ENCODE measurements at places on chromosomes 3 and 15. TPM values are rescaled to one million over a fixed set of nuclear protein-coding genes. Genes with fewer than 3 reads are reported as not detected.

The HYAL1 gene
- total RNA-seq = 0.42 TPM

The SCAMP5 gene
- total RNA-seq = 0.51 TPM

The GUCA1C gene
- not detected for total RNA-seq

The RYR3 gene
- 0.42 TPM for total RNA-seq

The OCA2 gene
- not detected for total RNA-seq

The KBTBD13 gene
- total RNA-seq = not detected

The SNTN gene
- total RNA-seq = not detected

The CCK gene
- not detected for total RNA-seq

The COL6A5 gene
- under 0.01 TPM for total RNA-seq

The ACTRT3 gene
- total RNA-seq = 3.4 TPM

The NR1D2 gene
- 36.5 TPM for total RNA-seq

The DAPK2 gene
- total RNA-seq = not detected

The EPB42 gene
- not detected for total RNA-seq

The CHRNA5 gene
- 0.59 TPM for total RNA-seq

The GRM7 gene
- not detected for total RNA-seq

The ONECUT1 gene
- total RNA-seq = not detected

The MAP6D1 gene
- total RNA-seq = 2.1 TPM

The IL17RE gene
- total RNA-seq = 0.23 TPM

The MESP1 gene
- under 0.01 TPM for total RNA-seq

The CCDC80 gene
- 325 TPM for total RNA-seq

The CFAP91 gene
- 1.8 TPM for total RNA-seq

The PLA2G4E gene
- total RNA-seq = not detected

The SH2D7 gene
- not detected for total RNA-seq

The GABRB3 gene
- 0.65 TPM for total RNA-seq

The CADM2 gene
- not detected for total RNA-seq

The KNG1 gene
- not detected for total RNA-seq

The PRICKLE2 gene
- total RNA-seq = 47.7 TPM

The CACNA1D gene
- total RNA-seq = not detected

The FAM107A gene
- not detected for total RNA-seq

The POLG gene
- total RNA-seq = 82.8 TPM

The PLSCR4 gene
- 9.3 TPM for total RNA-seq

The IGDCC3 gene
- not detected for total RNA-seq

The DUOXA2 gene
- not detected for total RNA-seq

The SLC25A36 gene
- total RNA-seq = 79.9 TPM

The TPM1 gene
- total RNA-seq = 2,698 TPM

The TGM5 gene
- total RNA-seq = not detected

The TTLL13 gene
- not detected for total RNA-seq

The ADAMTS9 gene
- 6.5 TPM for total RNA-seq

The ERC2 gene
- total RNA-seq = 0.42 TPM

The SUSD5 gene
- total RNA-seq = 1.5 TPM

The WDR76 gene
- 11.5 TPM for total RNA-seq

The HEG1 gene
- total RNA-seq = 282 TPM
